ENCODE measurements at places on chromosomes 3 and 15.

DNA sequence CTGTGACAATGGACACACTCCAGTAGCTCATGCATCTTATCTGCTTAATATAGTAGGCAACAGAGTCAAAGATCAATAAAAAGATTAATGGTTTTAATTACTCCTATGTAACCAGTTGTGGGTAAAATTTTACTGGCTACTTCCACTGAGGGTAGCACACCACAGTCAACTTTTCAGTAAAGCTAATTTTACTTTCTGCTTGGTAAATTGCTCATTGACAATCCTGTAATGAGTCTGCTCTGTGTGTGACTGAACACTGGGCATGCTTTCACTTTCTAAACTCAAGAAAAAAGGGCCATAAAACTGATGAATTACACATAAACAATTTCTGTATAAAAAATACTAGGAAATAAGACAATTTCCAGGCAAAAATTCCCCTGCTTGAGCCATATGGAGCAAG, 838.3 kb downstream of the VGLL3 start:
- DNase-seq, result no peak

- DNase-seq, result no peak
These were observed 51.7 kb downstream of the OTOL1 start for GRCh38 chr3:161548301-161548700.

GRCh38 chr3:66673293-66673692, 172.5 kb upstream of the LRIG1 start:
- no peak for DNase-seq

GRCh38 chr3:16050641-16051467, 123.6 kb upstream of the GALNT15 start:
- DNase-seq, result no peak

- DNase-seq, result no peak
These were observed 91.5 kb upstream of the OCA2 start for GRCh38 chr15:28190391-28191174.

GRCh38 chr15:28017423-28017924, 81.6 kb downstream of the OCA2 start:
- peak; percentile 56 for DNase-seq

GRCh38 chr3:61439122-61439458, 122.3 kb upstream of the PTPRG start:
- peak; percentile 2 for DNase-seq

- DNase-seq, result no peak
These were observed 271.4 kb downstream of the CLSTN2 start for GRCh38 chr3:140206196-140207040.

DNA sequence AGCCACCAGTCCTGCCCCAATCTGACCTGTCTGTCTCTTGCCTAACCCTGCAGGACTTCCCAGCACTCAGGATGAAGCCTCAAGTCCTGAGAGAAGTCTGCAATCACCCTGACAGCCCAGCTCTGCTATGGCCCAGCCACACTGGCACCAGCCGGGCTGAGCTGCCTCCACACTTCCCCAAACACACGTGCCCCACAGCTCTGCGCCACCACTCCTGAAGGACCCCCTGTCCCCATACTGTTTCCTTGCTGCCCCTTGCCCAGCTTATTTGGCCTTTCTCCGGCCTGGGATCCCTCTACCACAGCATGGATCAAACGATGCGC, 76.6 kb downstream of the TBC1D2B start:
- DNase-seq, result no peak

DNA sequence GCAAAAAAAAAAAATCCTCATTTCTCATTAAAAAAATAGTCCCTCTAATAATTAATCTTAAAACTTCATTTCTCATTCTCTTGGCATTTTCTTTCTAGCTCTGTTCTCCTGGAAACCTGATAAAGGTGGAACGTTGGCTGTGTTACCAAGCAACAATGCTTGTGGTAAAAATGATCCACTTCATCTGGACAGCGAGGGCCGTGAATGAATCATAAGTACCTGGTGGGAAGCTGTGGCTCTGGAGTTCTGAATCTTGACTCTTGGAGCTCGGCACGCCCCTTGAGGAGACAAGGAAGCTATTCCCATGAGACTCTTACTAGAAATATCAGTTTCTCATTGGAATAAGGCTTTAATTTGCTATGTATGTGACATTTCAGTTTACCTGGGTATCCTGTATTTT, 32.5 kb downstream of the BCL2L10 start:
- no peak for DNase-seq

- no peak for DNase-seq
These were observed 14.1 kb downstream of the ACKR2 start for GRCh38 chr3:42823351-42823750.

- DNase-seq, result no peak
These were observed 38.8 kb downstream of the SLC12A1 start for GRCh38 chr15:48244921-48245320.

GRCh38 chr3:115623044-115623868, at the start of gene GAP43:
GAP43 (plus strand) TSS chr3:115623510; CDS start chr3:115623690, 180 bp downstream.
- DNase-seq, result peak; percentile 92

DNA sequence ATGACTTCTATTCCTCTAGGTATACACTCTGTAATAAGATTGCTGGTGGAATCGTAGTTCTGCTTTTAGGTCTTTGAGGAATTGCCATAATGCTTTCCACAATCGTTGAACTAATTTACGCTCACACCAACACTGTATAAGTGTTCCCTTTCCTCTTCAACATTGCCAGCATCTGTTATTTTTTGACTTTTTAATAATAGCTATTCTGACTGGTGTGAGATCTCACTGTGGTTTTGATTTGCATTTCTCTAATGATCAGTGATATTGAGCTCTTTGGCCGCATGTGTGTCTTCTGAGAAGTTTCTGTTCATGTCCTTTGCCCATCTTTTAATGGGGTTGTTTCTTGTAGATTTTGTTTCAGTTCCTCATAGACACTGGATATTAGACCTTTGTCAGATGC, 12.8 kb downstream of the NXPE3 start:
- no peak for DNase-seq

GRCh38 chr3:122688996-122689395, 8.4 kb downstream of the PARP14 start:
- no peak for DNase-seq

GRCh38 chr15:100253640-100254039, 88.1 kb downstream of the ADAMTS17 start:
- DNase-seq, result no peak

GRCh38 chr3:99084826-99085225, 183.3 kb upstream of the DCBLD2 start:
- DNase-seq, result no peak

GRCh38 chr3:193174140-193174539, 66.9 kb upstream of the PLAAT1 start:
- DNase-seq, result peak; percentile 0

GRCh38 chr15:39404767-39405181, 176.1 kb upstream of the THBS1 start:
- DNase-seq, result no peak

DNA sequence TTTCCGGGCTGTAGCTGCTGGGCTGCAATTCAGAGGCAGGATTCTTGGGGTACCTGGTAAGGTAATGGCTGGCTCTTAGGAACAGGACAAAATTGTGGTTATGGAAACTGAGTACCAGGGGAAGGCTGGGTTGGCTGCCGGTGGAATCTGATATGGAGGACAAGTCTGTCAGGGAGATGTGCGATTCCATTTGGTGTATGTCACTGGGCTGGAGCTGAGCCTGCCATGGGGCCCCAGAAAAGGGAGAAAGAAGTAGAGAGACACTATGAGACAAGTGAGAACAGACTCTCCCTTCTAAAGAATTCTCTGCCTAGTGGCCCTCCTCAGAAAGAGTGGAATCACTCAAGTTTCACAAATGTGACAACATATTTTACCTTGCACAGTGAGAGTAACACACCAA, 368.2 kb upstream of the ROPN1 start:
- no peak for DNase-seq

DNA sequence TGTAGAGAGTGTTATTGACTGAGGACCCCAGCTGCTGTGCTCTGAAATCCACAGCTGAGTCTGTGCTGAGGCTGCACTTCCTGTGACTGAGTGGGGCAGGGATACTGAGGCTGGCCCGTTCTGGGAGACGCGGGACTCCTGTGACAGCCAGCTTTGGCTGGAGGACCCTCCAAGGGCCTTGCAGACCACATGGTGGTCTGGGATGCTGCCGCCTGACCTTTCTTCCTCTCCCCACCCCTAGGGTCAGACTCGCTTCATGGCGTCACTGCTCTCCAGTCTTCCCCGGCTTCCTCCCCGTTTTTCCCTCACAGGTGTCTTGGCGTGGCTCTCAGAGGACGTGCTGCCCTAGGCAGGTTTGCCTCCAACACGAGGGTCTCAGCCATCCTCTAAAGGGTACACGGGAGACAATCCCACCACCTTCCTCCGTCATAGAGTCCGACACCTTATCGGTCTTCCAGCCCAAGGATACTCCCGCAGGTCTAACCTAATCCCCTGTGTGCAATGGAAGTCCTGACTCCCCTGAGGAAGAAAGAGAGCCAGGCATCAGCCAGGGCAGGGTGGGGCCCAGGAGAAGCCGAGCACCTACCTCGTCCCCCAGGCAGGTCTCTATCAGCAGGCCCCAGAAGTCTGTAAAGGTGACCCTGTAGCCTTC, 19.9 kb upstream of the EHD4 start:
- DNase-seq, result no peak
